ENCODE measurements at places on chromosomes 16 and 17.

DNA sequence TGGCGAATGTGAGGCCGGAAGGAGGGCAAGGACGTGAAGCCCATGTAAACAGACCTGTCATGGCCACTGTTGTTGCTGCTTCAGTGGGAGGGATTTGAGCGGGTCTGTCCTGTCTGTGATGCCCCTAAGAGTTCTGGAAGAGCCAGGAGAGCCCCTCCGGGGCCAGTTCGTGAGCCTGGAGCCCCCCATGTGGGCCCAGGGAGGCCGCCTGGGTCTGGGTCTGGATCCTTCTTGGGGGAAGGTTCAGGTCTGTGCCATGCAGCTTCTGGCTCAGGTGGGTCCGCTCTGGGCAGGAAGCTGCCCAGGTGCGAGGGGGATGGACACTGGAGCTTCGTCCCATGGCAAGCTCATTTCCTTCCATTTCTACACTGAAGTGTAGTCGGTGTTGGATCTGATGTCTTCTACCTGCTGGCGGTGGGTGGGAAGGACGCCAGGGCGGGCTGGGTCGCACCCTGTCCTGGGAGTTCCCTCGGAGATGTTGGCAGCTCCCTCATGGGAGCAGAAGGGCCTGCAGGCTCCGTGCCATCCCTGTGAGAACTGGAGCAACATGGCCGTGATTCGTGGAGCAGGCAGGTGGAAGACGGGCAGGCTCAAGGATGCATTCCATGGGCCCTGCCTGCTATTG lies 11.2 kb upstream of the WFIKKN1 start:
- DNase-seq = no peak

DNA sequence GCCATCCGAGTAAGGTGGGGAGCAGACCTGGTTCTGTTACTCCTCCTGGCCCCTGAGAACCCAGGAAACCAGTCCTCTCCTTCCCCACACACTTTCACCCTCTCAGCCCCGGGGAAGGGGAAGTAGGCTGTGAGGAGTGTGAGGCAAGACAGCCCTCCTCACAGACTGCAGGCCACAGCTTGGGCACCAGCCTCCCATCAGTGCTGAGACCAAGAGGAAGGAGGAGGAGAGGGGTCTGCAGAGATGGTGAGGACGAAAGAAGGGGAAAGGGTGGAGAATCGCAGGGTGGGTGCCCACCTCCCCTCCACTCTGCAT lies 7.0 kb downstream of the G6PC3 start:
- peak; percentile 46 for DNase-seq

DNA sequence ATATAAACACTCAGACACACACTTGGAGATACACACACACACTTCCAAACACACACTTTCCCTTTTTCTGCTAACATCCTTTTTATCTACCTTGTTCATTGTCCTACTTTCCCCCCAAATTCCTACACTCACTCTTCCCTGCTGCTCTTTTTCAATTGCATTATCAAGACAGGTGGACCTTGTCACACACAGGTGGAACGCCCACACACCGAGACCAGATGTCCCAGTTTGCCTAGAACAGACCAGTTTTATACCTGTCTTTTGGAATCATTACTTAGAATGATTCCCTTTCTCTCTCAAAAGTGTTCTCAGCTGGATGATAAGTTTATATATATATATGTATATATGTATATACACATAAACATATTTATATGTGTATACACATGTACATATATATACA lies 50.7 kb upstream of the ARHGAP44 start:
- DNase-seq = peak; percentile 22

DNA sequence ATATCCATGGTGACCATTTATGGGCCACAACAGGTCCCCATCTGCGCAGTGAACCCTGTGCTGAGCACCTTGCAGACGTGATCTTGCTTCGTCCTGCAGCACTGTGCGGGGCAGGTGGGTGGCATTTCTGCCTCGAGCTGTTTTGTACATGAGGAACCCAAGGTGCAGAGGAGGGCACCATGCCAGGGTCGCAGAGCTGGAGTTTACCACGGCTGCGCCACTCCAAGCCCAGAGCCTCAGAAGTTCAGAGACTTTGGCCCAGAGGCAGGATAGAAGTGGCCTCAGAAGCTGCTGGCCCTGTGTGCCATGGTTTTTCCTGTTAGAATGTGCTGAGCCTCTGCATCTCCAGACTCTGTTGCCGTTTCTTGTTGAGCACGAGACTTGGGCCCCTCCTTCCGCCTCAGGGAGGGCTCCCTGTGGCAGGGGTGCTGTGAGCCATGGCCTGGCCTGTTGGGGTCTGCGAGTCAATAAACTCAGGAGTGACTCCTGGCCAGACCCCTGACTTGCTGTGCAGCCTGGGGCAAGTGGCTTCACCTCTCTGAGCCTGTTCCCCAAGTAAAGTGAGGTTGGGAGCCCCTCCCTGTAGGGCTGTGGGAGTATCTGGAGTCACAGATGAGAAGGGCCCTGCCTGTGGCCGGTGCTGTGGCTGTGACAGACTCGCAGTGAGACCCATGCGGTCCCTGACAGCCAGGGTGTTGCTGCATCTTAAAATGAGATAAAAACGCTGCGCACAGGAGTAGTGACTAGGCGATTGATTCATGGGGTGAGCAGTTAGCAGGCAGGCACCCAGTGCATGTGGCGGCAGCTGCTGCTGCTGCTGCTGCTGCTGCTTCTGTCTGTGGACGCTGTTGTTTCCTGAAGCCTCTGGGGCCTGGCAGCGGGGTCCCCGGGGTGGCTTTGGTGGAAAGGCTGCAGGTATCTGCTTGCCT lies 11.8 kb downstream of the MAP2K3 start:
- no peak for DNase-seq

GRCh38 chr16:88131256-88131655 lies 180.0 kb downstream of the BANP start:
- DNase-seq = no peak

DNA sequence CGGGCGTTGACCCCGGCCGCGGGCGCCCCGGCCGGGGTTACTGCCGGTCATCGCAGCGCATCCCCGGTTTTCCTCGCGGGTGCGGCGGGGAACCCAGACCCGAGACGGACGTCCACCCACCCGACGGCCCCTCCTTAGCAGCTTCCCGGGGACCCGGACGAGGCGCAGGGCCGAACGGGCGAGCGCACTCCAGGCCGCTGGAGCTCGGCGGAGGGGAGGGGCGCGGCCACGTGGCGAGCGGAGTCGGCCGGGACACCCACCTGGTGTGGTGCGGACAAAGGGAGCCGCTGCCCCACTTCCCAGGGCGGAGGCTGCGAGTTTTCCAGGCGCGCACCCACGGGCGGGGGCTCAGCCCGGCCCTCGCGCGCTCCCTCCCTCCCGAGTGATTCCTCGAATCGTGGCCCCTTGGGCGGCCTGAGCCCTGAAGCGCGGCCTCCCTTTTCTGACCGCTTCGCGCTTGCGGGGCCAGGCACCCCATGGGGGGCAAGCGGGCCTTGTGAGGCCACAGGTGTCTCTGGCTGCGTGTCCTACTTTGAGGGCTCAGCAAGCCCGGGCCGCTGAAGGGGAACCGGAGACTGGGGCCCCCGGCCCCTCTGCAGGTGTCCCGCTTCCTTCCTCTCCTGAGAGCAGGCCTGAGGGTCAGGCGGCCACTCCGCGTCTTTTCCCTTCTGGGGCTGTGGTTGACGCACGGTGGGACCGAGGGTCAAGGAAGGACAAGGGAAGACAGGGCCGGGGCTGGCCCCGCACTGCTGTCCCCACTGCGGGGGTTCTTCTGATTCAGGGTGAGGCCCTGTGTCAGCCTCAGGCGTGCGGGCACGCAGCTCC lies 1.1 kb upstream of the FASN start:
- peak; percentile 81 for DNase-seq

DNA sequence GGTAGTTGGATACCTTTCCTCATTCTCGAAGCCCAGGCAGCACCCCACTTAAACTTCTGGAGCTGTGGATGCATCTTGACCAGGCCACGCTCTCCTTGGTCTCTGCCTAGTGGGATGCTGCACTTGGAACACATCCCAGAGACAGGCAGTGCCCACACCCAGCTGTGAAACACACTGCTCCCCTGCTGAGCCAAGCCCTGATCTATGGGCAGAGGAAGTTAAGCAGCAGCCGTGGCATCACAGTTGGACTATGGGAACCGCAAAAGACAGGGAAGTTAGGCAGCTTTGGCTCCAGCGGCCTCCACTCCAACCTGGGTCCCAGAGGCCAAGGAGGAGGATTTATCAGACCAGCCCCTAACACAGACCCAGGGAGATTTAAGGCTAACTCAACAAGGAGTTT lies 284.8 kb upstream of the CCL2 start:
- no peak for DNase-seq

- DNase-seq = no peak
Measured at GRCh38 chr17:48433896-48434295, 3.9 kb upstream of the SKAP1 start.

DNA sequence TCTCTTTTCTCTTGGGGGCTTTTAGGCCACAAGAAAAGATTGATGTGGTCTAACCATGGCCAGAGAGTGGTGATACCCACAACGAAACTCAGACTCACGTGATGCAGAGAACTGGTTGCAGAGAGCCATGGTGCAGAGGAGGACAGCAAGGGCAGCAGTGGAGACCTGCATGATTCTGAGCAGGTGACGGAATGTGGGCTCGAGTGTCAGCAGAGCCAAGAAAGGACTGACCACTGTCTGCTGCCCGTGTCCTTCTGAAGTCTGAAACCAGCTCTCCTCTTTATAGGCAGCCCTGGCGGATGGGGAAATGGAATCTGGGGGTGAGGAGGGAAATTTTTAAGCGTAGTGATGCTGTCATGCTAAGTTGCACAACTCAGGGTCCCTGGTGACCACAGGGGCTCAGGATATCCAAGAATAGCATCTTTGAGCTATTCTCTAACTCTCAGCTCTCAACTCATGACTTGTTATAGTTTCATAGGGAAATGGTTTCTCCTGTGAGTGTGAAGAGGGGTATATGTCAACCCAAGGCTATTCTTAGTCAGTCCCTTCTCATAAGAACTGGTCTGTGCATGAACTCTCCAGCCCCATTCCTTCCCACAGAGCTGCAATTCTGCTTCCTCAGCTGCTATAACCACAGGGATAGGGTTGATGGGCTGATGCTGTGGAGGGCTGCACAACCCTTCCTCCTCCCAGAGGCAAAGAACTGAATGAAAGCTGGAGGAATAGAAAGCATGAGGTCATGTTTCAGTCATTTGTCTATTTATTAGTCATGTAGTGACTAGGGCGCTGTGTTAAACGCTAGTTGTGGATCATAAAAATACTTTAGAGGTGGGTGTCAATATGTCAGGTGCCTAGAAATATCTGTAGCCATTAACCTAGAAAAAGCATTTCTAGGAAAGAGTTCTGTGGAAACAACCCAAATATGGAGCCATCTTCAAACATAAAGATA lies at the start of gene CCL3:
CCL3 (minus strand) TSS at position 256 of the 949 bp plus-strand sequence; CDS start at position 171, 85 bp downstream.
- no peak for DNase-seq

DNA sequence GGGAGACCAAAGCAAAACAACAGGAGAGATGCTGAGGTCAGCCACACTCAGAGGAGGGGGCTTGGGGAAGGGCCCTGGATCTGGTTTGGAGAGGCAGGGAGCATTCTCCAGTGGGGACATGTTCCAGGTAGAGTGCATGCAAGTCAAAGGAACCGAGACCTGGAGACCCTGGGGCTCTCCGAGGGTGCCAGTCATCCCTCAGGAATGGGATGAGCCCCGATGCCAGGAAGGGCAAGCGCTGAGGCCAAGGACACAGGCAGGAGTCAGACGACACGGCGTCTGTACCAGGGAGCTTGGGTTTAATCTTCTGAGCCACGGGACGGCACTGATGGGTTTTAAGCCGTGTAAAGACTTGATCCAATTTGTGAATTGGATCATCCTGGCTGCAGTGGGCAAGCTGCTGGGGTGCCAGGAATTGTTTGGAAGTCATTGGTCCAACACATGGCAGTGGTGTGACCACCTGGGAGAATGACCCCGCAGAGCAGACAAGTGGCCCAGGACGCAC lies 32.9 kb upstream of the ANKRD40CL start:
- DNase-seq = no peak

- peak; percentile 55 for DNase-seq
Measured at GRCh38 chr16:20868890-20869289, 31.3 kb downstream of the DCUN1D3 start.

DNA sequence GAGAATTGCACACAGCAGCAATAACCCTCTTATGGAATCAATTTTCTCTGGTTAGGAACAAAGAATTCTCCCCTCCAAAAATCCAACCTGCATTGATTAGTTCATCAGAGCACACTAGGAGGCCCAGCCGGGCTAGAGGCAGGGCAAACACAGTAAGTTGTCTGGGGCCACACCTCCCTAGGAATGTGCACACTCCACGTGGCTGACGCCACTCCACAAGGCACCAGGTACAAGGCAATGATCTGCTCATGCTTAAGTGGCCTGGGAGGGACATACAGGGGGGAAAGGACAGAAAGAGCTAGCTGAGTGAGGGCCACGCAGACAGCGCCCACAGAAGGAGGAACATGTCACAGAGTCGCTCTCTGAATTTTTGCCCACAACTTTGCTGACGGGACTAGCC lies 107.6 kb downstream of the SLC39A11 start:
- DNase-seq = no peak

- DNase-seq = no peak
Measured at GRCh38 chr16:70712942-70713341, 27.1 kb upstream of the MTSS2 start.

DNA sequence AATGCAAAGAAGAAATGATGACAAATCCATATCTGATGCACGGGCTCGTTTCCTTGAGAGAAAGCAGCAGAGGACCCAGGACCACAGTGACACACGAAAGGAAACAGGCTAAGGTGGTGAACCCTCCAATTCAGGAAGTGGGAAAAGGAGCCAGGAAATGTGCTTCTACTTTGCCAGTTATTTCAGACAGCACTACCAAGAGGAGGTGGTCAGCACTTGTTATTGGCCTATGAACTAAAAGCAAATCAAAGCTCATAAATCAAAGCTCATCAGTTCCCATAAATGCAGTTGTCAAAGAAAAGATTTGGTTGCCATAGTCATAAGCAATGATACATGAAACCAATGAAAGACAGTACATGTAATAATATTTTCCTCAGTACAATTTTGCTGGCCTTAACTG lies 12.6 kb upstream of the CLTC start:
- no peak for DNase-seq

DNA sequence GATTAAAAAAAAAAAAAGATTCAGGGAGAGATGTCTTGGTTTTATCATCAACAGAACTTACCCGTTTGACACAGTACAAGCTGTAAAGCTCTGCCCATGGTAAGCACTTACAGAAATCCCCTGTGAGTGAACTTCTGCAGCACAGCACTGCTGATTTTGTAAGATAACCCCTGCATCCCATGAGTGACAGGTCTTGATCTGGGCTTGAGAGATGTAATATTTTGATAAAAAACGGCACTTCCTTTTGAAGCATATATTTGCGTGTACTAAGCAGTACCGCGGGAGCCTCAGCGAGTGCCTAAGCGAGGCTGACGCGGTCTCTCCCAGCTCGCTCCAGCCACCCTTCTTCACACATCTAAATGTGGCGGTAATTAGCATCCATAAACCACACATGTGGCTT lies 50.5 kb downstream of the IKZF3 start:
- DNase-seq = no peak

DNA sequence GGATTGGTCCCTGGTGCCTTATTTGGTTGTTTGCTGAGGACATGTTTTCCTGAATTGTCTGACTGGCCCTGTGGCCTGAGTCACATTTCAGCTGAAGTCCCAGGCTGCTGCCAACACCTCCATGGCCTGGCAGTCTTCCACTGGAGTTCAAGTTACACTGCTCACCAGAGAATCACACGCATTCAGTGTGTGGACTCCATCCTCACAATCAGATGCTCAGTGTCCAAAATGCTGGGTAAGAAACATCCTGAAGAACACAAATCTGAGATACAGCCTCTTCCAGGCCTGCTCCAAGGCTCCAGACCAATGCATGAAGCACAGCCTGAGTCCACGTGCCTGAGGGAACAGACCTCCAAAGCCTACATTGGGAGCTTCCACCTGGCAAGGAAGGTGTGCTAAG lies 19.2 kb downstream of the CD300LB start:
- DNase-seq = no peak
